NB4 (cell line): ENCODE measurements at places on chromosomes 2 and 18.

DNA sequence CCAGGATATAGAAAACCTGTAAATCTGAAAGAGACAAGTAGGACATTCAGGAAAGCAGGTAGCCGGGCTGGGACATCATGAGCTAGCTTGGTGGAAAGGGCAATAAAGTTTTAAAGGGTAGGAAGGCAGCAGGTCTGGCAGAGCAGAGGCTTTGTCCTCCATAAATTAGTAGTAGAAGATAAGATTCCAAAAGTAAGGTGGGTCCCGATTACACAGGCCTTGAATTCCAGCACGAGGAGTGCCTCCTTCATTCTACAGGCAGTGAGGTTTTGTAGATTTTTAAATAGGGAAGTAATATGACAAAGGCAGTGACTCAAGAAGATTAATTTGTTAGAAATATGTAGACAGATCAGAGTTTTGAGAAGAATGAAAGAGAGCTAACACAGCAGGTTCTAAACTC lies 160.7 kb downstream of the DTNB start:
- DNase-seq = no peak

GRCh38 chr2:240397924-240398645 lies 37.4 kb upstream of the GPC1 start:
- DNase-seq = no peak

DNA sequence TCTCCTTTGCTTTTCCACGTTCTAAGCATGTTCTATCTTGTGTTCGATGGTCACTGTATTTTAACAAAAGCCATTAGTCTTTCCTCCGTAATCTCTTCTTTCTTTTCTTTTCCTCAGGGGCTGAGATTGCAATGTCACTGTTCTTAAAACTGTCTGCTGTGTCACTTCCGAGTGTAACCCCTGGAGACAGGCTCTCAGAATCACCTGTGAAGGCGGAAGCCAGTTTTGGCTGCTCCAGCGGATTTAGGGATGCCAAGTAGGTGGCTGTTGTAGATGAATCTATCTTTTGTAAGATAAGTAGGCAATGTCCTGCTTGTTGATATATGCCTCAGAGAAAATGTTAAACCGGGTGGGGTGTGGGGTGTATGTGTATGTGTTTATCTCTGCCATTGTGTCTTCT lies 94.7 kb upstream of the L3MBTL4 start:
- no peak for DNase-seq

GRCh38 chr2:46339676-46340459 lies 42.7 kb downstream of the EPAS1 start:
- DNase-seq = peak; percentile 33

DNA sequence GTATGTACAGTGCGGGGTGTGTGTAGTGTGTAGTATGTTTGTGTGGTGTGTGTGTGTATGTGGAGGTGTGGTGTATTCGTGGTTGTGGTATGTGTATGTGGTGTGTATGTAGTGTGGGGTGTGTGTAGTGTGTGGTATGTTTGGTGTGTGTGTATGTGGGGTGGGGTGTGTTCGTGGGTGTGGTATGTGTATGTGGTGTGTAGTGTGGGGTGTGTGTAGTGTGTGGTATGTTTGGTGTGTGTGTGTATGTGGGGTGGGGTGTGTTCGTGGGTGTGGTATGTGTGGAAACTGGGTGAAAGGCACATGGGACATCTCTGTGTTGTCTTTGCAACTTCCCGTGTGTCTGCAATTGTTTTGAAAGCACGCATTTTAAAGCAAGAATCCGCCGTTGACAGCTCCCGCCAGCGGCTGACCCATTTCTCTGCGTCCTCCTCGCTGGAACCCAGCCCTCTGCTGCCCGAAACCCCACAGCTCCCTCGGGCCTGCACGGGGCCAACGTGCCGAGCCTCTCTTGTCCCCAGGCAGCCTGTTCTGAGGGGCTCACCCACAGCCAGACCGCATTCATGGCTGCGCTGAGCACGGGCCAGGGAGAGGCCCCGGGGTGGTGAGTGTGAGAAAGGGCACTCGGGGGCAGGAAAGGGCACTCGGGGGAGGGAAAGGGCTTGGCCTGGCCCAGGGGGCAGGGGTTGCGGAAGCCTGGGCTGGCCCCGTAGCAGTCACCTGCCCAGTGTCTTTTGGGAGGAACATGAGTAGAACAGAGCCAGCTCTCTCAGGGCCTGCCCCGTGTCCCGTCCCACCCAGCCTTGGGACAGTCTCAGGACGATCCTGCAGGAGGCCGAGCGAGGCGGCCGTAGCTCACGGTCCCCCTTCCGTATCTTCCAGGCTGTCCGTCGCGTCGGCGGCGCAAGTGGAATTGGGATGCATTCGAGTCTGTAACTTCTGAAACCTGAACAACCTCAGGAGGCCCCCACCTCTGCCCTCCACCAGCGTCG lies 61.4 kb downstream of the TWIST2 start:
- no peak for DNase-seq

DNA sequence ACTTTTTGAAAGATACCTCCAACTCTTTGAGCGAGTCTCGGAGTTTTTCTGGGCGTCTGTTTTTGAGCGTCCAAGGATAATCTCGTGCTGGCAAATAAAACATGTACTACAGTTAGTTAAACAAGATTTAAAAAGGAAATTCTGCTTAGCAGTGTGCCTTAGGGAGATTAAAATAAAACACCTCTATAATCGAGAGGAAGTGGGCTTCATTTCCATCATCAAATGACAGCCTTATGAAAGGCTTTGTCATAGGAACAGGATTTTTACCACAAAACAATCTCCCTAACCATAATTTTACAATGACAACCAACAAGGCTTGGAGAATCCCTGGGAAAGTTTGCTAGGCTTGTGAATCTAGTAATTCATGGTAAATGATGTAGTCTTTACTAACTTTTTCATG lies 103.4 kb downstream of the WDPCP start:
- DNase-seq = no peak

DNA sequence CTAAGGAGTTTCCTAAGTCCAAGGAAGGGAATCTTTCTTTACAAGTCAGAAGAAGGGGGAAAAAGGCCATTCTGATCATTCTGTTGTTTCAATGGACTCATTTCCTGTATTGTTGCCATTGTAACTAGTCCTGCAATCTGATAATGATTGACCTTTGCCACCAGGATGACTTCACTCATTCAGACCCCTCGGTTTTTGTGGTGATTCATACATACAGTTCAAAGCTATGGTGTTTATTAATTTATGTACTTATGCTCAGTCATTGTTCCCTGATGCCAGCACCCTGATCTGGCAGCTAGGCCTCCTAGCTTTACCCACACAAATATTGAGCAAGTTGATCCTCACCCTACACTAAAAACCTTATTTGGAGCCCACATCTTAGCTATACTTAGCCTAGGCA lies 57.6 kb upstream of the ZNF519 start:
- DNase-seq = no peak

DNA sequence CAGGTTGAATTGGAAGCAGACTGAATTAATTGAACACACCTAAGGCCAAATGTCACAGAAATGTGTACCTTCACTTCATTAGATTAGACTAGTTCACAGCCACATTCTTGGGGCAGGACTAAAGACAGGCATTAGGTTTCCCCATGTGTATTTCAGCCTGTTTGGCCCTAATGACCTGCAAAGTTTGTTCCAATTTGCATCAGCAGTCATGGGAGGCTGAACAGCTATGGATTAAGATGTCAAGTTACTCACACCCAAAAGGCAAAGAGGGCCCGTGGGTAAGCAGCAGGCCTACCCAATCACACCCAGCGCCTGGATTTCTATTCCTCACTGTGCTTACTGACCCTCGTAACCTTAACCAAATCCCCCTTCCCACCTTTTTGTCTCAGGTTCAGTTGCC lies 99.6 kb upstream of the RIOK3 start:
- no peak for DNase-seq

GRCh38 chr2:238518172-238518820 lies 91.6 kb downstream of the ASB1 start:
- no peak for DNase-seq

- no peak for DNase-seq
These were observed 119.4 kb downstream of the SEPTIN10 start for GRCh38 chr2:109494351-109494750.

GRCh38 chr2:170530284-170530745 lies 184.8 kb upstream of the SP5 start:
- DNase-seq = no peak

DNA sequence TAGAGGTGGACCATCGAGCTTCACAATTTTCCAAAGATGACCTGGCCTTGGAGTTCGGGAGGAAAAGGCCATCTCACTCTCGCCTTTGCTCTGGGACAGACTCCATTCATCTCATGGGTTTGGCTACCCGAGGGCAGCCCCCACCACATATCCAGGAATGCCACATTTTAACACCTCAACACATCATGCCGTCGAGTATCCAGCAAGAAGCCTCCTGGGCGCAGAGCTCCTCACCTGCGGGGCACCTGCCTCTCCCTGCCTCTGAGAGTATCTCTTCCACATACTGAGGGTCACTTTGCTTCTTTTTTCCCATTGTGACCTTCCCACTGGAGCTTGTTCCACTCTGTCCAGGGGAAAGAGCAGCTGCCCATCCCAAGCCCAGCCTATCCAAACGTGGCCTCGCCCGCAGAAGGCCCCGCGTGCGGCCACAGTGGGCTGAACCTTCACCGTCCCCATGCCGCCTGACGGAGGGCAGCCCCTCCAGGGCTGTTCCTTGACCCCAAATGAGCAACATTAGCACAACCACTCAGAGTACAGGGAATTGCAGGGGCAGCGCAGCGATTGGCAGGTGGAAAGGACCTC lies 5.5 kb upstream of the LIMS2 start:
- no peak for DNase-seq

DNA sequence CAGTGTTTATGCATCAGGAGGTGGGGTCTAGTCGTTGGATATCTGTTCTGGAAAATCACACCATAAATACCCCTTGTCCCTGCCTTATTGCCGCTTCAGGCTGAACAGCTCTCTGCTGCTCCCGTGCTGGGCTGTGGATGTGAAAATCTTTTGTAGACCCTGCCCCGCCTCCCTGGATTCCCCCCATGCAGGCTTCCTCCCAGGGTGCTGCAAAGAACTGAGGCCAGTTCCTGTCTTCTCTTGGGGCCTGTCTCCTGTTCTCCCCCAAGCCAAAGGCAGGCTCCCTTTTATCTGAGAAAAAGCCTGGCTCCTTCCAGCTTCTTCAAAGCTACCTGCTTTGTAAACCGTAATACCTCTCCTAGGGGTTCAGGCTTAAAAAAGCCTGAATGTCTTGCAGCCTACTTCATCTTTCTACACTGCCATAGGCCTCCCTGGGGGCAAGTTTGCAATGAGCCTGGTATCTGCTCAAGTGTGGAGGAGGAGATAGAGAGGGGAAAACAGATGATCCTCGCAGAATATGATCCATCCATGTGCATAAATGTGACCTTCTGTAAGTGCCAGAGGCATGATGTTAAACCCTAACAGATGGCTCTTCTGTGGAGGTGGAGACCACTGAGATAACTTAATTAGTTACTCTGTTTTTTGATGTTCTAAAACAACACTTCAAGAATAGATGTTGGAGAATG lies 55.3 kb downstream of the VWA3B start:
- no peak for DNase-seq

DNA sequence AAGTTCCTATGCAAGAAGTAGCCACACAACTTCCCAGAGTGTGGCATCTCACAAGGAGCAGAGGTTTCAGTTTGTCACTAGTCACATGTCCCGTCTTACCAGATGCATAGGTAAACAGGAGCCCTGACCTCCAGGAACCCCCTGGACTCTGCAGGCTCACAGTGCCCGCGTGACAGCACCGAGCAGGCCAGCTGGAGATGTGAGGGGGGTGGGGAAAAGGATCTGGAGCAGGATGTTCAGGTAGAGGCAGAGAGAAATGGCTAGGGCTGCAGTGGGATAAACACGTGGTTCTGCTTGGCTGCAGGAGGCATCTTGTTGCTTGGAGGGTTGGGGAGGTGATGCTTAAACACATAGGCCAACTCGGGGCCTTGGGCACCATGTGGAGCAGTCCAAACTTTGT lies 54.2 kb downstream of the IMPA2 start:
- DNase-seq = no peak

DNA sequence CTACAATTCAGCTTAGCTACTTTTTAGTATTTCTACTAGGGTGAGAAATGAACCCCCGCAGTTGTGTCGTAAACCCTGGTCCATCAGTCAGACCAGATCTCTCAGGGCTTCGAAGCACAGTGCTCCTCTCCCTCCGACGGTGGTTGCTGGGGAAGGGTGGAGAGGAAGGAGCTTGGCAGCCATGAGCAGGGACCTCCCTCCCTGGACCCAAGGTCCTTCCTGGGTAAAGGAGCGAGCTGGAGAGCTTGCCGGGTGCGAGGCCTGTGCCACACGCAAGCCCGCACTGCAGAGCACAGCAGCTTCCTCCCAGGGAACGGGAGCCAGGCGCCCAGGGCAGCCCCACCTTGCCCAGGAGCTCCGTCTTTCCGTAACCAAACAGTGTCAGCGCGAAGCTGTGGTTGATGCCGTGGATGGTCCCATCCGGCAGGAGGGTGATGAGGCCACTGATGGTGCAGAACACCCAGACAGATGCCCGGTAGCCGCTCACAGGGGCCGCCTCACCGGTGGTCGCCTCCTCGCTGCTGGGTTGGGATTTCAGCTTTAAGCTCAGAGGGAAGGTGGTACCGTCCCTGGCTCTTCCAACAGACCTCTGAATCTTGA lies 12.5 kb downstream of the PASK start:
- DNase-seq = no peak

GRCh38 chr18:77127769-77128671 lies 4.6 kb downstream of the MBP start:
- DNase-seq = peak; percentile 95

- DNase-seq = no peak
These were observed 106.4 kb downstream of the KCNH7 start for GRCh38 chr2:162731917-162732804.

DNA sequence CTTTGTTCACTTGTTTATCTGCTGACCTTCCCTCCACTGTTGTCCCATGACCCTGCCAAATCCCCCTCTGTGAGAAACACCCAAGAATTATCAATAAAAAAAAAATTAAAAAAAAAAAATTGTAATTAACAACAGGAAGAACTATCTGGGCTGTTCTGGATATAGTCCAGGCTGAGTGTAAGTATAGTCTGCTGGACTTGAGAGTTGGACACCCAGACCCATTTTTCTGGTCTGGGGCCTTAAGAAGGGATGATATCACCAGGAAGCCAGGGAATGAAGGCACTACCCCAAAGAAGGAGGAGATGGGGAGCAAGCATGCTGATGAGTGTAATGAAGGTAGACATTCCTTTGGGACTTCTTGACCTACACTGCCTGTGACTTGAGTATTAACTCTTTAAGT lies 72.1 kb upstream of the ZFP36L2 start:
- DNase-seq = no peak

- no peak for DNase-seq
These were observed 568 bp upstream of the STK17B start for GRCh38 chr2:196171946-196172345.

- no peak for DNase-seq
These were observed 3.7 kb upstream of the ACKR3 start for GRCh38 chr2:236565879-236566402.
